Hepatocyte (in vitro differentiated cells): ENCODE measurements at places on chromosomes 13 and 19. TPM values are rescaled to one million over a fixed set of nuclear protein-coding genes. Genes with fewer than 3 reads are reported as not detected.

Gene CCDC194
- not detected in 2 replicates for total RNA-seq

DNA sequence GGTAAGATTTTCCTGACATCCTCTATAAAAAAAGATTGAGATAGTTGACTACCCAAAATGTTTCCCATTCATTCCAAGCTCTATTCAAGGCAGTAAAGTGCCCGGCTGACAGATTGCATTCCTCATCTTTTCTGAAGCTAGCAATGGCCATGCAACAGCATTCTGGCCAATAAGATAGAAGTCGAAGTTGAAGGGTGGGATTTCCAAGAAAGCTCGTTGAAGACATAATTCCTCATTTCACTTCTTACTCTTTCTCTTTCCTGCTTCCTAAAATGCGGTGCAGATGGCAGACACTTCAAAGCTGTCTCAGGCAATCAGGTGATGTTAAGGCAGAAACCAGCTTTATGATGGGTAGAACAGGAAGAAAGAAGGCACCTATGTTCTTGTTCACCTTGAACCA, 13.4 kb upstream of the ALOX5AP start:
- no peak for DNase-seq

DNA sequence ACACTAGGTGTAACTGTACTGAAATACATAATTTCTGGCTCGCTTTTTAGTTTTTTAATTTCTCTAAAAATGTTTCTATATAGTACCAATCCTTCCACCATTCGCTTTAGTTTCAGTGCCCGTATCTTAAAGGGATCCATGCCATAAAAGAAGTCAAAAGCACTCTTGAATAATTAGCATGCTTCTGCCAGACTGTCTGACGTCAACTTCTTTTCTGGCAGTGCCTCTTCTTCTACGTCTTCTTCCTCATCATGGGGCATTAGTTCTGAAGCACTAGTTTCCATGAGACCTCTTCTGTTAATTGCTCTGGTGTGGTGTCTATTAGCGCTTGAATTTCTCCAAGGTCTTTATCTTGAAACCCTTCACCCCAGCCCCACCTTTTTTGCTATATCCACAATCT, 93.8 kb upstream of the DOCK9 start:
- no peak for DNase-seq

Gene PAF1
- 30.4 and 42.5 TPM in 2 replicates for total RNA-seq

- DNase-seq = peak; percentile 84
Measured at GRCh38 chr13:54637366-54637765, 1608.8 kb downstream of the OLFM4 start.

- peak; percentile 61 for DNase-seq
Measured at GRCh38 chr13:70568571-70568970, 460.3 kb upstream of the KLHL1 start.

- DNase-seq = no peak
Measured at GRCh38 chr13:114279146-114279545, 2.3 kb upstream of the UPF3A start.

Gene NALCN
- total RNA-seq = 0.33 and 0.48 TPM in 2 replicates

Gene ZSCAN4
- total RNA-seq = 0.12 TPM in 1 of 2 replicates, not detected in the other

GRCh38 chr13:91142572-91142971, 204.9 kb upstream of the MIR17HG start:
- DNase-seq = peak; percentile 32

GRCh38 chr13:93307136-93307535, 80.5 kb downstream of the GPC6 start:
- no peak for DNase-seq

DNA sequence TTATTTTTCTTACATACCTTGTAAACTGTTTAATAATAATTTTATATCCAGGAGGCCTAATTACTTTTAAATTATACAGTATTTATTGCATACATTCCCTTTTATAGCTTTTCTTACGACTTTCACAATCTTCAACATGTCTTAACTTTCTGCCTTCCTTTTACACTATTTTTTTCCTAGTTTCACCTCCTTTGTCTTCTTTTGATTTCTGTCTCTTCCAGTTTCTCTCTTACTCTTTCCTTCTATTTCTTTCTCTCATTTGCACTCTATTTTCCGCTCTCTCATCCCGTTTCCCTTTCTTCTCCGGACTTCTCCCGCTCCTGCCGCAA, 11.5 kb downstream of the ZNF552 start:
- DNase-seq = no peak

Gene ZNF845
- total RNA-seq = 5.8 and 6.1 TPM in 2 replicates

- no peak for DNase-seq
Measured at GRCh38 chr19:5288347-5288739, 52.3 kb downstream of the PTPRS start.

Gene INSL3
- not detected in 2 replicates for total RNA-seq

Gene ZNF577
- total RNA-seq = 10.4 and 16.3 TPM in 2 replicates

DNA sequence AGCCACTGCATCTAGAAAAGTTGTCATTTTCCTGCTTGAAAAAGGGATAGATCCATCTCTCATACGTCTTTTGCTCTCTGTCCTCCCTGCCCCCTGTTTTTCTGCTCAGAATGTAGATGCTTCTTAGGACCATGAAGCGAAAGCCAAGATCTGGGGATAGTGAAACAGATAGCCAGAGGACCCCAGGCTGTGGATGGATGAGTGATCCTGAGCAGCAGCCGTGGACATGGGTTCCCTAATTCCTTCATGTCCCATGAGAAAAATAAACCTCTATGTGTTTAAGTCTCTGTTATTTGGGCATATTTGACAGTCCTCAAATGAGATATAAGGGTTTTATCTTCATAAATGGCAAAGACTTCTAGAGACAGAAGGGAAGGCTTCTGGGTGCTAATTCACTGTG, 12.2 kb upstream of the FFAR2 start:
- DNase-seq = no peak

Gene SIRT6
- total RNA-seq = 15.6 and 15.7 TPM in 2 replicates

Gene GGN
- total RNA-seq = 0.12 and 0.60 TPM in 2 replicates

- no peak for DNase-seq
Measured at GRCh38 chr19:5080030-5080654, 111.2 kb downstream of the KDM4B start.

- no peak for DNase-seq
Measured at GRCh38 chr19:18794029-18794313, 2.9 kb upstream of the COMP start.

- DNase-seq = no peak
Measured at GRCh38 chr13:104006625-104007075, 940.4 kb upstream of the SLC10A2 start.

Gene WDR87
- total RNA-seq = not detected in 2 replicates

- DNase-seq = no peak
Measured at GRCh38 chr13:90675129-90675528, 672.4 kb upstream of the MIR17HG start.

DNA sequence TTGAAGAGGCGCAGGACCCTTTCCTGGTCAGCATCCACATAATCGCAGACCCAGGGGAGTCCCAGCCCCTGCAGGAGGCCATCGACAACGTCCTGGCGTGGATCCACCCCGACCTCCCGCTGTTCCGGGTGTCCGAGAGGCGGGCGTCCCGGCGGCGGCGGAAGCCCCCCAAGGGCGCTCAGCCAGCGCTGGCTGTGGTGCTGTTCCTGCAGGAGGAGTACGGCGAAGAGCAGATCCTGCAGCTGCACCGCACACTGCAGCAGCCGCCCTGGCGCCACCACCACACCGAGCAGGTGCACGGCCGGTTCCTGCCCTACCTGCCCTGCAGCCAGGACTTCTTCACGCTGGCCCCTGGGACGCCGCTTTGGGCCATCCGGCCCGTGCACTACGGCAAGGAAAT, 29.3 kb downstream of the FAM124A start:
- DNase-seq = no peak

Gene PRR12
- 2.1 and 3.7 TPM in 2 replicates for total RNA-seq

GRCh38 chr13:30792285-30793000, 57.1 kb downstream of the ALOX5AP start:
- DNase-seq = peak; percentile 81

- no peak for DNase-seq
Measured at GRCh38 chr13:94525781-94526180, 46.3 kb upstream of the DCT start.

Gene MBNL2
- 96.8 and 97.9 TPM in 2 replicates for total RNA-seq

GRCh38 chr13:20706661-20707060, 3.2 kb downstream of the IL17D start:
- DNase-seq = no peak

- DNase-seq = no peak
Measured at GRCh38 chr13:74280093-74280794, 146.0 kb upstream of the KLF12 start.

DNA sequence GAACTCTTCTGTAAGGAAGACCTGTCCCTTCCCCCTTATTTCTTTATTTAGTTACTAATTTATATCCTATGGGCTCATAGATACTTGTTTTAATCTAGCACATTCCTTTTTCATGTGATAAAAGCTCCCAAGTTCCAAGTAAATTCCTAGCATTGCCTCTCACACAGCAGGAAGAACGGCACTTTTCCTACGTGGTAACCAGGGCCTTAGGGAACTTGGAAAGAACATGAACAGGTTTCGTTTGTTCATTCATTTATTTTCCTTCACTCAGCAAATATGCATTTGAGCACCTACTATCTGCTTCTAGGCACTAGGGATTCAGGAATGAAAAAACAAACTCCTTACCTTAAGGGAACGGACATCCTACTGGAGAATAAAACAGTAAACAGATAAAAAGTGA, 125.1 kb downstream of the SIPA1L3 start:
- no peak for DNase-seq

Gene CRB3
- total RNA-seq = 71.4 and 75.5 TPM in 2 replicates

- DNase-seq = no peak
Measured at GRCh38 chr19:4609878-4610511, 29.3 kb upstream of the TNFAIP8L1 start.

GRCh38 chr19:12880551-12881171, 588 bp downstream of the DNASE2 start:
- peak; percentile 47 for DNase-seq

Gene ZSCAN22
- total RNA-seq = 1.3 and 2.0 TPM in 2 replicates

Gene SIGLEC8
- total RNA-seq = 0.13 and 1.2 TPM in 2 replicates

Gene S1PR4
- total RNA-seq = 0.07 TPM in 1 of 2 replicates, not detected in the other

Gene ONECUT3
- total RNA-seq = 0.03 and 0.08 TPM in 2 replicates

DNA sequence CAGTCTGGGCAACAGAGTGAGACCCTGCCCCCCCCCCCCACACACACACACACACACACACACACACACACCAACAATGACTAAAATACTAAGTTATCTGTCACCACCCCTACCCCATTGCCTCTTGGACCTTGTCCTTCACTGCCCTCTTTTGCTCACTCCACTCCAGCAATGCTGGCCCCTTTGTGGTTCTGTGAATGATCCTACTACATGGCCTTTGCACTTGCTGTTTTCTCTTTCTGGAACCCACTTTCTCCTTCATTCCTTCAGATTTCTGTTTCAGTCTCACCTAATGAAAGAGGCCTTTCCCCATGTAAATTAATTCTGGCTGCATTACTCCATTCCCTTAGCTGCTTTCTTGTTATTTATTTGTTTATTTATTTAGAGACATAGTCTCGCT, 2.5 kb upstream of the SAMD4B start:
- DNase-seq = no peak

GRCh38 chr13:76438050-76438449, 448.2 kb downstream of the KCTD12 start:
- DNase-seq = no peak

Gene KCNN1
- 2.4 and 3.3 TPM in 2 replicates for total RNA-seq

Gene KLK12
- total RNA-seq = 0.80 TPM in 1 of 2 replicates, not detected in the other

GRCh38 chr19:8643860-8644653, 13.6 kb downstream of the NFILZ start:
- no peak for DNase-seq

DNA sequence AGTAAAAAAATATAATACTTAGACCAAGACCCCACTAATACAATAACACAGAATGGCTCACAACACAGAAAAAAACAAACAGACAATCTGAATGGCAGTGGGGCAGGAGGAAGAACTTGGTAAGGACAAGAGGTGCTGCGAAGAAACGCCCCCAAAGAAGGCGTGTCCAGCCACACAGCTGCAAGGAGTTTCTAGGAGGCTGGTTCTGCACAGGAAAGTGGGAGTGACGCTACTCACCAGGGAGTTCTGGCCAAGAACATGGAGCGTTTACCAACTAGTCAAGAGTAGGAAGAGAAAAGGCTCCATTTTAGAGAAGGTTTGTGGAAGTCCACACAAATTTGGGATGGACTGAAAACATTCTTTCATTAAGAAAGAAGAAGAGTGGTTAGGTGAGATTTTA, 95.3 kb upstream of the SLC15A1 start:
- DNase-seq = no peak

DNA sequence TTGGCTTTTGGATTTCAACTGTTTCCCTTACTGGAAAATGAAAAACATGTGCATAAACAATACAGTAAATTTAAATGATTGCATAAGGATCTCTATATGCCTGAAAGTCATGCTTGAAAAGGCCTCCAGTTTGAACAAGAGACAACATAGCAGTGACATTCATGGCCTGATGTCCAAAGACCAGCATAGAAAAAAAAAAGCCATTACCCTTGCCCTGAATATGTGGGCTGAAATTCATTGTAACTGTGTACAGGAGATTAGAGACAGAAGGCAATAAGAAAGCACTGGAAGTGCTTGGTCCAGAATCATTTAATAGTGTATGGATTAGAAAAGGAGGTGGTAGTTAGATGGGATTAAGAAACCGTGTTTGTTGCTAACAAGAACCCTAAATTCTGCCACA, 15.4 kb downstream of the MIR17HG start:
- no peak for DNase-seq

- DNase-seq = no peak
Measured at GRCh38 chr19:35123573-35123972, 8.0 kb downstream of the FXYD3 start.

DNA sequence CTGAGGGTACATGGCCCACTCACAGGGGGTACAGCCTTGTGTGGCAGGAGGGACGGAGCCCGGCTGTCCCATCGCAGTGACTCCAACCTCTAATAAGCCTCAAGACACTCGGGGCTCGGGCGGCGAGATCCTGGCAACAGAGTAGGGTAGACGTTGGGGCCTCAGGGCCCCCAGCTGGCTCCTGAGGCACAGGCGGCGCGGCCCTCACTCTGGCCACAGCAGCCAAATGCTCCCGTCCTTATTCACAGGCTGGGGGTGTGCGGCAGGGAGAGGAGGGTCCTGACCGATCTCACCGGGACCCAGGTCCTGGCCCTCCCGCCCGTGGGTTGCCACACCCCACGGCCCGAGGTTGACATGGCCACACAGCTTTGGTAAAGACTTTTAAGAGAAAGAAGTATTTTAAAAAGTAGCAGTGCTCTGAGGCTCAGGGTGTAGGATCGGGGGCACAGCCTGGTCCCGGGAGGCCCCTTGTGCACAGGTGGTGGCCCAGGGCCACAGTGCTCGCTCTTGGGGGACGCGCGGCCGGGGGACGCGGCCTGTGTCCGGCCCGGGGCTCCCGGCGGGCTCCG, 7.6 kb downstream of the SLC39A3 start:
- no peak for DNase-seq

DNA sequence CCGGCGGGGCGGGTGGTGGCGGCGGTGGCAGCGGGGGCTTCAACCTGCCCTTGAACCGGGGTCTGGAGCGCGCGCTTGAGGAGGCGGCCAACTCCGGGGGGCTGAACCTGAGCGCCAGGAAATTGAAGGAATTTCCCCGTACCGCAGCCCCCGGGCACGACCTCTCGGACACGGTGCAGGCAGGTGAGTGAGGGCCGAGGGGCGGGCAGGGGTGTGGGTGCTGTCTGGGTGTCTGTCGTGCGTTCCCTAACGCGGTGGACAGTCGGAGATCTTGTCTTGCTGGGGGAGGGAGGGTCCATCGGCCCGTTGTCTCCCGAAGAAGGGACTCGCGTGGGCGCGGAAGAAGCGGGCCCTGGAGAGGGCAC, 533 bp downstream of the LRCH1 start:
- no peak for DNase-seq

Gene GNA15
- total RNA-seq = 0.24 and 1.5 TPM in 2 replicates
